ENCODE measurements at places on chromosomes 7 and 10. TPM values are rescaled to one million over a fixed set of nuclear protein-coding genes. Genes with fewer than 3 reads are reported as not detected.

- no peaks in the 10 kb centered on the region for H3K27me3 ChIP-seq
- H3K27ac ChIP-seq: no peak overlapping the region
- DNase-seq: no peak
- no peaks in the 10 kb centered on the region for H3K36me3 ChIP-seq
- no peaks in the 10 kb centered on the region for H3K4me1 ChIP-seq
These were observed 130.4 kb downstream of the PFKFB3 start for GRCh38 chr10:6333086-6333485.

Gene AGAP9
- 55.4 TPM for total RNA-seq

Gene TMEM72
- not detected for total RNA-seq

Gene MRLN
- total RNA-seq: not detected

Gene CNPY1
- not detected for total RNA-seq

Gene SPDYE2
- total RNA-seq: not detected

DNA sequence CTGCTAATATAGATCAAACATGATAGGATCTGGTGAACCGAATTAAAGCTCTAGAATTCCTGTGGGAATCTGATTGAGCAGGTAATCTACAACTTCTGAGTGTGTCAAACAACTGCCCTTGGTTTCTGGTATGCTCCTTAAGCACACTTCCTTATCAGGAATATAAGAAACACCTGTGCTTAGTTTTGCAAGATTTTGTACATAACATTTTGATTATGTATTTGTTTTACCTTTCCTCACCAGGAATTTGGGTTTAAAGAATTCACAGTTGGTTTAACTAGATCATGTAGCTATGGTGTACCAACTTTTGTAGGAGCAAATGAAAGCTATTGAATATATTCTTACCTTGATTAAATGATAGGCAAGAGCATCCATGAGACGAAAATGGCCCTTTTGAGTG, 40.6 kb downstream of the MCU start:
- no peaks in the 10 kb centered on the region for H3K27me3 ChIP-seq
- no peak overlapping the region for H3K27ac ChIP-seq
- no peaks in the 10 kb centered on the region for H3K36me3 ChIP-seq

DNA sequence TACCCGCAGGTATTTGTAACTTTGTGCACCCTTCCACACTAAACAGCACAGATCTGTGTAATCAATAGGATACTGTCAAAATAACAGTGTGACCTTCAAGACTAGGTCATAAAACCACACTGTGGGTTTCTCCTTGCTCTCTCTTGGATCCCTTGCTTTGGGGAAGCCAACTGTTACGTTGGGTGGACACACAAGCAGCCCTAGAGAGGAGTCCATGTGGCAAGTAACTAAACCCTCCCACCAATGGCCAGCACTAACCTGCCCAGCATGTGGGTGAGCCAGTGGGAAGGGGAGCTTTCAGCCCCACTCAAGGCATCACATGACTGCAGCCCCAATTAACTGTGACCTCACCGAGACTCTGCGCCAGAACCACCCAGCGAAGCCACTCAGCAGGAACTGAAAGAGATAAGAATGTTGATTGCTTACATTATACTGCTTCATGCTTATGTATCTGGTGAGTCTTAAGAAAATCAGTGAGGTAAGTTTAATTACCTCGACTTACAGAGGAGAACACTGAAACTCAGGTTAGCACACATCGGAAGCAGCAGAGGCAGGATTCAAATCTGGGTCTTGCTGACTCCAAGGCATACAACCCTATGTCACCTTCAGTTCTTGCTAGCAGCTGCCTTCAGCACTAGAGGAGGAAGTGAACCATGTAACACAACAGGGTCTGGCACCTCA, 9.4 kb upstream of the ZC3HAV1 start:
- H3K4me1 ChIP-seq: peaks cover 8% of the 10 kb centered on the region
- H3K27ac ChIP-seq: no peak overlapping the region
- H3K27me3 ChIP-seq: peaks cover 8% of the 10 kb centered on the region
- H3K36me3 ChIP-seq: no peaks in the 10 kb centered on the region
- no peak overlapping the region for H3K4me3 ChIP-seq

GRCh38 chr10:120282421-120282820, 174.6 kb upstream of the PLPP4 start:
- H3K27ac ChIP-seq: no peak overlapping the region
- H3K36me3 ChIP-seq: no peaks in the 10 kb centered on the region
- H3K4me3 ChIP-seq: no peak overlapping the region
- no peaks in the 10 kb centered on the region for H3K4me1 ChIP-seq

GRCh38 chr10:112695539-112695938, 248.5 kb downstream of the VTI1A start:
- H3K27me3 ChIP-seq: no peaks in the 10 kb centered on the region
- H3K4me3 ChIP-seq: no peak overlapping the region
- H3K4me1 ChIP-seq: no peaks in the 10 kb centered on the region
- DNase-seq: no peak
- no peak overlapping the region for H3K27ac ChIP-seq

Measured in suprapubic skin (tissue), 4 donors.